Activated naive CD4-positive, alpha-beta T cell treated with anti-CD3 and anti-CD28 coated beads for 36 hours (primary cell): ENCODE measurements at places on chromosomes 2 and 18. TPM values are rescaled to one million over a fixed set of nuclear protein-coding genes. Genes with fewer than 3 reads are reported as not detected.

The BBS5 gene
- 2.1 TPM for total RNA-seq

DNA sequence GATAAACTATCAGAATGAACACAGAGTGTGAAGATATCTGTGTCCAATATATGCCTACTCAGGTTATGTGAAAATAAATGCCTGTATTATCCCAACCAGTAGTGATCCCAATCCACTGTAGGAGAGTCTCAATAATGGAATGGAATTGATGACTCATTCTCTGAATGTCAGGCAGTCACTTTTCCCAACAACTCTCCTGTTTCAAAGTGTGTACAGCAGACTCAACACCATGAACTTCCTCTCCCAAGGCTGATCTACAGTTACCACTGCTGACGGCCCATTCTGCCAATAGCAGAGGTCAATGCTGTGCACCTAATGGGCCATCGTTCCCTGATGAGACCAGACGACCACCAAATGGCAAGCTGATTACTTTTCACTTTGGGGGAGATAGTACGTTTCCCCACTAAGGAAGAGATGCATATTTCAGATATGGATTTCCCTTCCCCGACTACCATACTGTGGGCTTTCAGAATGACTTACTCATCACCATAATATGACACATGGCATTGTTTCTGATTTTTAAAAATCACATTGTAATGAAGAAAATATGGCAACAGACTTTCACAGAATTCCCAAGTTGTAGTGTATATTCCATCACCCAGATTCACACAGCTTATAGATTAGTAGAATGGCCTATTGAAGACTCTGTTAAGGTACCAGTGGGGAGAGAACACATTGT lies 601.7 kb upstream of the VRK2 start:
- no peak for DNase-seq

The BOLL gene
- 0.12 TPM for total RNA-seq

DNA sequence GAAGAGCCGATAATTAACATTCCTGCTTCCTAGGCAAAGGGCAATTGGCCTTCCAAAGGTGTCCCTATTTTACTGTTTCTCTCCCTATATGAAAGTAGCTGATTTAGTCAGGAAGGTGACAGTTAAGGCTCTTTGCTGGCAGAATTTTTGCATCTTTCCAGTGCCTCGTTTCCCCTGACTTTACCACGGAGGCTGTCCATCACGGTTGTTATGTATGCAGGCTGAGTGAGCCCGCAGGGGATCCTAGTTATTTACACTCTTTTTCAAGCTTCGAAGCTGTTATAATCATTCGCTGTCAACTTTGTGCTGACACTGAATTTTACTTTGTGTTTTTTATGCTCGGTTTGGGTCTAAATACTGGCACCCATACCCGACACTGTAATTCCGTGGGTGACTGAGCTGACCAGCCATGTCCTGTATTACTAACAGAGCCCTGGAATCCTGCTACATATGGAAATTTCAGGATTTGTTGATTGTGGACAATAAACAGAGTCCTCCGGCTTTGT lies 713.8 kb upstream of the FANCL start:
- DNase-seq = no peak

- no peak for DNase-seq
Observed at GRCh38 chr2:13542061-13542460, 825.3 kb downstream of the TRIB2 start.

The GLI2 gene
- not detected for total RNA-seq

The UBXN2A gene
- total RNA-seq = 7.7 TPM

DNA sequence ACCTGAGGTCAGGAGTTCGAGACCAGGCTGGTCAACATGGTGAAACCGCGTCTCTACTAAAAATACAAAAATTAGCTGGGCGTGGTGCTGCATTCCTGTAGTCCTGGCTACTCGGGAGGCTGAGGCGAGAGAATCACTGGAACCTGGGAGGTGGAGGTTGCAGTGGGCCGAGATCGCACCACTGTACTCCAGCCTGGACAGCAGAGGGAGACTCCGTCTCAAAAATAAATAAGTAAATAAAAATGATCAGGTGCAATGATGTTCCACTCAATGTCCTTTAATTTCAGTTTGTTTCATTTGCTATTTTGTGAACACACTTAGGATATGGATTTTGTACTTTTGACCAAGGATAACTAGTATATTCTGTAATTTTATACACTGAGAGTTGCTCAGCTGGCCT lies 9.3 kb downstream of the HADHA start:
- DNase-seq = no peak

DNA sequence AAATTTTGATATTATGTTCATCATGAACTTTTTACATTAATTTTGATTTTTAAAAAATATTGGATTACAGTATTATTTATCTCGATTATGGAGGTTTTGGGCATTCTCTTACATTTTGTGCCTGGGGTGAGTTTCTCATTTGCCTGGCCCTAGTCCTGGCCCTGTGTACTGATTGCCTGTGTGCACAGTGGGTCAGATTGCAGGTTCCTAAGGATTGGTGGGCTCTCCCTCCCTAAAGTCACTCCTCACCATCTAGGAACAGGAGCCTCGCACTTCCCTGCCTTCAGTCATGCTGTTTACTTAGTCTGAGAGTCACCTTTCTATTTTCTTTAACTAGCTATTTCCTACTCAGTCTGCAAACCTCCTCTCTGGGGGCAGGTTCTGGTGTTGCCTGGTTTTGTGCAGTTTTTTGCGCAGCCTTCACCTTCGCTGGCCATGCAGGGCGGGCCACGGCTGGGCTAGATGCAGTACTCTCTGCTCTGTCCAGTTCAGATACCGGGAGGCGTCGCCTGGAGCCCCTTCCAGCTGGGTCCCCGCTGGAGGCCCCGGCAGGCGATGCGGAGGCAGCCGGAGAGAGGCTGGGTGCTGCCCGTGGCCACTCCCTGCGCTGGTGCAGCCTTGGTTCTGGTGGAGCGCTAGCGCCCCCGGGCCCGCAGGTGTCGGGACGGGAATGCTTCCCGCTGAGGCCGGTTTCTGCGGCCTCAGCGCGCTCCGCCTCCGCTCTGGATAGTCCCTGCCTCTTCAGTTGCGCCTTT lies 23.3 kb upstream of the MC5R start:
- peak; percentile 77 for DNase-seq

DNA sequence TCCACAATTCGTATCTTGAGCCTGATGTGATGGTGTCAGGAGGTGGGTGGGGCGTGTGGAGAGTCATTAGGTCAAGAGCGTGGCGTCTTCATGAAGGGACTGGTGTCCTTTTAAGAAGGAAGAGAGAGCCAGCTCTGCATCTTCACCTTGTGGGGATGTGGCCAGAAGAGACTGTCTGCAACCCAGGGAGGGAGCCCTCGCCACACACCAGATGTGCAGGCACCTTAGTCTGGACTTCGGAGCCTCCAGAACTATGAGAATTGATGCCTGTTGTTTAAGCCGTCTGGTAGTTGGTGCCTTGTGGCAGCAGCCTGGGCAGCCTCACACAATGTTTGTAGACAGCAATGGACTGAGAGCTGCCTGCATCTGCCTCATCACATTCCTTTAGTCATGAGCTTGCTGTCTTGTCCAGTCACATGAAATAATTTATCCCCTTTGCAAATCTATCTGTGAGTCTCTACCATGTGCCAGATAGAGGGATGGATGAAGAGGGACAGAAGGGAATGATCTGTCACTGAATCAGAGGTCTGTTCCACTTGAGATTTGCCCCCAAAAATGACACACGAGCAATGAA lies 61.0 kb downstream of the MYT1L start:
- no peak for DNase-seq

The TLX2 gene
- total RNA-seq = 0.10 TPM

DNA sequence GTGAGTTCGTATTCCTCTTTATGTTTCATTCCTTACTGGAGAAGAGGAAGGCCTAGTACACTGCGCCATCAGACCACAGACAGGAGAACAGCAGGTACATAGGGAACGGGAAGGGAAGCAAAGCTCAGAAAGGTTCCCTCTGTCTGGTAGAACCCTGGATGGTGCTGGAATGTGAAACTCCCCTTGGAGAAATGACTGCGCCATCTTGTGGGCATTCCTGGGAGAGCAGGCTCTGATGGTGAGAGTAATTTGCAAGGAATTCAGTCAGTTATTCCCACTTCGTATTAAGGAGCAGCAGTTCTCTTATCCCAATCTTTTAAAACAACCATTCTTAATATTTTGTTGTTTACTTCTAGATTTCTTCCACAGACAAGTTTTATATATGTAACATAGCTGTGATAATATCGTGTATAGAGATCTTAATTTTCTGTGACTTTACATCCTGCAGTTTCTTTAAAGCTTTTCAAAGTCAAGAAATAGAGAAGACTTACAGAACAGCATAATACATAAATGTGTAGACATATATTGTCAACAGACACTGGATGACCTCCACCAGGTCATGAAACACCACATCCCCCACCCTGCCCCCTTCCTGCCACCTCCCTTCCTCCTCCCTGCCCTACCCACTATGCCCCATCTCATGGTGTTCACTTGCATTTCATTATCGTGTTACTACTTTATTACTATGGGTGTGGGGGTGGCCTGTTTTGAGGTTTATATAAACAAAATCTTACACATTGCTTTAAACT lies 83.9 kb downstream of the ARHGEF4 start:
- peak; percentile 76 for DNase-seq

The GATA6 gene
- not detected for total RNA-seq

- DNase-seq = no peak
Observed at GRCh38 chr2:161063946-161064306, 96.3 kb upstream of the TANK start.

The MCFD2 gene
- total RNA-seq = 30.1 TPM

The CKAP2L gene
- 50.8 TPM for total RNA-seq

DNA sequence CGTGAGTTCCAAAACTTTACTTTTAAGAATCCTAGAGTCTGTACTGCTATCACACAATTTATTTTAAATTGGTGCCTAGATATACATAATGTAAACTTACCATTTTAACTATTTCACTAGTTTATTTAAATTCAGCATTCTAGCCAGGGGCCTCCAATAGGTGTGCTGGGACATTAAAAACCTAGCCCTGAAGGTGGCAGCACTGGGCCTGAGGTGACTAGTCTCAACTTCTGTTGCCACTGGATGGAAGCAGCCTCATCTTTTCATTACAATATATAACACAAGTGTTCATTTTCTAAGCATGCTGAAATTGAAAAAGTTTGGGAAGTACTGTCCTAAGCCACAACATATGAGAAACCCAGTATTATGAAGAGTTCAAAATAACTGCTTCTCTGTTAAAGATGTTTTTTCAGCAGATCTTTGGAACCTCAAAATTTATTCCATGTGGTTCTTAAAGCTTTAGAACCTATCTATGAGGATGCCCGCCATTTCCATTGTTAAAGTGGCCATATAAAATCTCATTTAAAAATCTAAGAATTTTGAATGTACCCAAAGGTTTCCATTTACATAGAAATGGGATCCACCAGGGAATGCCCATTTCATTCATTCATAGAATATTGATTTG lies 2.9 kb upstream of the RBBP8 start:
- peak; percentile 93 for DNase-seq

The G6PC2 gene
- total RNA-seq = not detected

DNA sequence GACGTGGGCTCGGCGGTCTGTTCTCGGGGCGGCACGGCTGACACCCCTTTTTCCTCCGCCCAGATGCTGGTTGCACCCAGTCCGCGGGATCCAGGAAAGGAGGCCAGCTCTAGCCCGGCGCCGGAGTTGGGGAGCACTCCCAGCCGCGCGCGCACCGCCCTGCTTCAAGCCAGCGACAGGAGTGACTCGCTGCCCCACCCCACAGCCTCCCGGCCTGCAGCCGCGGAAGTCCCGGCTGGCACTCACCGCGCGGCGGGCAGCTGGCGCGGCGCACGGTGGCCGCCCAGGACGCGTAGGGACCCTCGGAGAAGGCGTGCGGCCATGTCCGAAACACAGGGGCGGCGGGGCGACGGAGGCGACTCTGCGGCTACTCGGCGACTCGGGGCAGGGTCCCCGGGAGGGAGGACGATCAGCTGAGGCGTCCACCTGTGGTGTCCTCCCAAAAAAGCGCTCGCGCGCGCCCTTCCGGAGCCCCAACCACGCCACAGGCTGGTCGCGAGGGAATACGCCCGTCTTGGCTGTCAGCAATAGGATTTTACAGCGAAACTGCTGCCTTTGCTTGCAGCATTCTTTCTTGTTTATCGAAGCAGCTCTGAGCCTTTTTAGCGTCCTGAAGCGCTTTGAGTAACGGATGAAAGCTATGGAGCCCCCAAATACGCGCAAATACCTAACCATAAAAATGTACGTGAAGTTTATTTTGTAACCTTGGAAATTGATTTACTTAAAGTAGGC lies at the start of gene ACADL:
TSS of gene ACADL (minus strand) at position 507 of the 732 bp plus-strand sequence. CDS start at position 323, 184 bp downstream.
- DNase-seq = peak; percentile 18

DNA sequence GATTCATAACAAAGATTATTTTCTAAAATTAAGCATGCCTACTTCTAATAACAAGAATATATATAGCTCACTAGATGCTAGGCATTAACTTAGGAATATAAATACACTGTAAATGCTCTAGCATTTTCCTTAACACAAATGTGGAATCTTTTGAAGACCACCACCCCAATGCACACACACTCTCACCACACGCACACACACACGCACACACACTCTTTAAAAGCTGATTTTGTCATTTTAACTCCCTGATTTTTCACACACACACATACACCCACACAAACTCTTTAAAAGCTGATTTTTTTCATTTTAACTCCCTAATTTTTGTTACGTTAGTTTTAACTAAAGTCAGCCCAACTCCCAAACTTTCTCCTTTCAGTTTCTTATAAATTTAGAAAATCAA lies 3.0 kb downstream of the COL5A2 start:
- no peak for DNase-seq

The CTAGE1 gene
- not detected for total RNA-seq

- peak; percentile 59 for DNase-seq
Observed at GRCh38 chr2:104976603-104977120, 61.2 kb upstream of the MRPS9 start.

GRCh38 chr2:145287736-145288135 lies 767.8 kb upstream of the ZEB2 start:
- no peak for DNase-seq

- no peak for DNase-seq
Observed at GRCh38 chr2:240878341-240878936, 9.8 kb downstream of the AGXT start.

- no peak for DNase-seq
Observed at GRCh38 chr18:45749918-45750689, 26.1 kb downstream of the SLC14A1 start.

GRCh38 chr2:29165362-29166241 lies 50.4 kb downstream of the CLIP4 start:
- no peak for DNase-seq

GRCh38 chr2:20609349-20609994 lies 41.4 kb downstream of the HS1BP3 start:
- no peak for DNase-seq

DNA sequence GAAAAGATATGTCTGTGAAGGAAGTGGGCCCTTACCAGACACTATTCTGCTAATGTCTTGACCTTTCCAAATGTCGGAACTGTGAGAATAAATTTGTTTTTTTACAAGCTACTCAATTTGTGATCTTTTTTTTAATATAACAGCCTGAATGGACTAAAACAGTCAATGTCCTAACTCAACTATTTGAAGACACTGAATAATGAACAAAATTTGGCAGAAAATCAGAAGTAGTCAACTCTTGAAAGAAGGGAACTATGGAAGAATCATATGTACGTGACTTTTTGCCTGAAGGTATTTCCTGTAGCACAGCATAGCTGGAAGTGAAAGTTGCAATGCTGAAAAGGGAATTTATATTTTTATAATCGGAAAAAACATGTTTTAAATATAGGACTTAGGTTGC lies 351.8 kb upstream of the TFPI start:
- no peak for DNase-seq
